ENCODE measurements at places on chromosomes 6 and 20. TPM values are rescaled to one million over a fixed set of nuclear protein-coding genes. Genes with fewer than 3 reads are reported as not detected.

The MUCL3 gene
- polyA plus RNA-seq: not detected

The EBF4 gene
- 2.0 TPM for polyA plus RNA-seq

The SLC22A7 gene
- polyA plus RNA-seq: not detected

The FAM217A gene
- polyA plus RNA-seq: not detected

The HAO1 gene
- not detected for polyA plus RNA-seq

The CALHM4 gene
- polyA plus RNA-seq: not detected

All from CD8-positive, alpha-beta memory T cell (primary cell).